ENCODE measurements at places on chromosomes 6 and 20.

- H3K4me3 ChIP-seq = no peak overlapping the region
- H3K4me1 ChIP-seq = peaks cover 38% of the 10 kb centered on the region
- no peaks in the 10 kb centered on the region for H3K36me3 ChIP-seq
- H3K27me3 ChIP-seq = no peaks in the 10 kb centered on the region
- H3K27ac ChIP-seq = peak overlapping the region; percentile 76
- no peak for DNase-seq
Observed at GRCh38 chr20:62979876-62980373, 26.8 kb downstream of the BHLHE23 start.

- H3K27me3 ChIP-seq = no peaks in the 10 kb centered on the region
- no peaks in the 10 kb centered on the region for H3K36me3 ChIP-seq
- no peak overlapping the region for H3K4me3 ChIP-seq
Observed at GRCh38 chr6:62740596-62740995, 454.6 kb upstream of the KHDRBS2 start.

- DNase-seq = no peak
- H3K4me3 ChIP-seq = no peak overlapping the region
- H3K27me3 ChIP-seq = peaks cover 2% of the 10 kb centered on the region
- H3K4me1 ChIP-seq = peaks cover 4% of the 10 kb centered on the region
Observed at GRCh38 chr6:89430201-89430962, 2.6 kb upstream of the ANKRD6 start.

DNA sequence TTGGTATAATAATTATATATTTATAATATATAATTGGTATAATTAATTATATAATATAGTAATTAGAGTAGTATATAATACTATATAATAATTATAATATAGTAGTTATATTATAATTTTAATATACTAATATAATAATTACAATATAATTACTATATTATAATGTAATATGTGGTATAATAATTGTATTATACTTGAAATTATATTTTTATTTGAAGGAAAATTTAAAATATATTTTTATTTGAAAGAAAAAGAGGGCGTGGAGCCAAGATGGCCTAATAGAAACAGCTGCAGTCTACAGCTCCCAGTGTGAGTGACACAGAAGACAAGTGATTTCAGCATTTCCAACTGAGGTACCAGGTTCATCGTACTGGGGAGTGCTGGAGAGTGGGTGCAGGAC, 365.9 kb downstream of the MMUT start:
- H3K36me3 ChIP-seq = no peaks in the 10 kb centered on the region
- no peaks in the 10 kb centered on the region for H3K4me1 ChIP-seq
- no peak overlapping the region for H3K27ac ChIP-seq

- no peaks in the 10 kb centered on the region for H3K27me3 ChIP-seq
- no peak overlapping the region for H3K4me3 ChIP-seq
- H3K4me1 ChIP-seq = peaks cover 40% of the 10 kb centered on the region
- H3K36me3 ChIP-seq = peaks cover 97% of the 10 kb centered on the region
Observed at GRCh38 chr6:36865835-36866234, 8.8 kb downstream of the PPIL1 start.

- H3K4me3 ChIP-seq = no peak overlapping the region
- H3K36me3 ChIP-seq = no peaks in the 10 kb centered on the region
- no peaks in the 10 kb centered on the region for H3K4me1 ChIP-seq
- DNase-seq = no peak
- no peak overlapping the region for H3K27ac ChIP-seq
Observed at GRCh38 chr6:105164418-105164817, 15.4 kb downstream of the POPDC3 start.

DNA sequence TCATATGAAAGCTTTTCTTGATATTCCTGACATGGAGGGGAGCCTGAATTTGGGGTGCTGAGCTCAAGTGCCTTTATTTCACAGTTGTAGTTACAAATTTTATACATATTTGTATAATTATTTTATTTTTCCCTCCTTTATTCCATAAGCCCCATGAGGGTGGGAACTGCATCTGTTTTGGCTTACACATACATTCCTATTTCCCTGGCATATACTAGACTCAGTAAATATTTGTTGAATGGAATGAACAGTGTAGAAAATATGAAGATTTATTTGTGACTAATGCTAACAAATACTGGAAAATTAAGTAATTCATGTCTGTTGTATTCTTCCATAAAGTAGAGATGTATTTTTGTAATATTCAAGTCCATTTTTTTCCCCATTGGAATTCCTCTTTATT, 127.1 kb downstream of the MYO6 start:
- no peaks in the 10 kb centered on the region for H3K36me3 ChIP-seq
- no peaks in the 10 kb centered on the region for H3K4me1 ChIP-seq
- H3K27me3 ChIP-seq = no peaks in the 10 kb centered on the region
- H3K27ac ChIP-seq = no peak overlapping the region

DNA sequence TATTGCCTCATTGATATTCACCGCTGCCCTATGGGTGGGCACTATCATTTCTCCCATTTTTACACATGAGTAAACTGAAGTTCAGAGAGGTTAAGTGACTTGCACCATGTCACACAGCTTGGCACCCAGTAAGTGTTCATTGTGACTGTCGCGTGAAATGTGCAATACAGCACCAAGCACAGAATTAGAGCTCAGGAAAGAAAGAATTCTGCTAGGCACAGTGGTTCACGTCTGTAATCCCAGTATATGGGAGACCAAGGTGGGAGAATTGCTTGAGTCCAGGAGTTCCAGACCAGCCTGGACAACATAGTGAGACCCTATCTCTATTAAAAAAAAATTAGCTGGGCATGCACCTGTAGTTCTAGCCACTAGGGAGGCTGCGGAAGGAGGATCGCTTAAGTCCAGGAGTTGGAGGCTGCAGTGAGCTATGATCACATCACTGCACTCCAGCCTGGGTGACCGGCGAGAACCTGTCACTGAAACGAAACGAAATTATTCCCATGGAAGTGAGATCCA, 626 bp downstream of the SLC13A3 start:
- no peak overlapping the region for H3K27ac ChIP-seq
- no peaks in the 10 kb centered on the region for H3K36me3 ChIP-seq
- no peak for DNase-seq
- no peak overlapping the region for H3K4me3 ChIP-seq
- no peaks in the 10 kb centered on the region for H3K27me3 ChIP-seq

DNA sequence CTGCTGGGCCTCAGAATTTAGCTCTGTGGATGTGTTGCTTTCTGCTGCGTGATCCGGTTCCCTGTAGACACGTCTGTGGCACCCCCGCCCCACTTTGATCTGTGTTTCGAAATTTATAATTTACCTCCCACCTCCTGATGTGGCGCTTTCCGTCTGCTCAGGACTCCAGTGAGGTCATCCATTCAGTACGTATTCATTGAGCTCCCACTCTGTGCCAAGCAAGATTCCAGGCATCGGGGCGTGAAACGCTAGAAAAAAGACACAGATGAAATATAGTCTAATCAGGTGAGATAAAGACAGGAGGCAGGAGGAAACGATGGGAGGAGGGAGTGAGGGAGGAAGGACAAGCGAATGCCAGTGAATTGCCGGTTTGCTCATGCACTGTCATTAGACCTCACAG, 431.9 kb upstream of the SULF2 start:
- H3K4me3 ChIP-seq = no peak overlapping the region
- no peaks in the 10 kb centered on the region for H3K36me3 ChIP-seq

DNA sequence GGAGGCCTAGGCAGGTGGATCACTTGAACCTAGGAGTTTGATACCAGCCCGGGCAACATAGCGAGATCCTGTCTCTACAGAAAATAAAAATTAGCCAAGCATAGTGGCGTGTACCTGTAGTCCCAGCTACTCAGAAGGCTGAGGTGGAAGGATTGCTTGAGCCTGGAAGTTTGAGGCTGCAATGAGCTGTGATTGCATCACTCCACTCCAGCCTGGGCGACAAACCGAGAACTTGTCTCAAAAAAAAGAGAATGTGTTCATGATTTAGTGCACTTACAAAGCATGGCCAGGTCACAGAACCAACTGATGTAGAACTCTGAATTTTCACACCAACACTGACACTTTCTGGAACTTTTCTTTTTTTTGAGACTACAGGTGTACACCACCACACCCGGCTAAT, 182.7 kb downstream of the ZFP64 start:
- H3K4me1 ChIP-seq = no peaks in the 10 kb centered on the region
- H3K4me3 ChIP-seq = no peak overlapping the region
- H3K27me3 ChIP-seq = no peaks in the 10 kb centered on the region
- no peak overlapping the region for H3K27ac ChIP-seq
- no peak for DNase-seq
- H3K36me3 ChIP-seq = no peaks in the 10 kb centered on the region

GRCh38 chr6:40855168-40855880, 183.7 kb downstream of the UNC5CL start:
- no peak for DNase-seq
- no peaks in the 10 kb centered on the region for H3K4me1 ChIP-seq
- H3K27ac ChIP-seq = no peak overlapping the region
- H3K36me3 ChIP-seq = no peaks in the 10 kb centered on the region

DNA sequence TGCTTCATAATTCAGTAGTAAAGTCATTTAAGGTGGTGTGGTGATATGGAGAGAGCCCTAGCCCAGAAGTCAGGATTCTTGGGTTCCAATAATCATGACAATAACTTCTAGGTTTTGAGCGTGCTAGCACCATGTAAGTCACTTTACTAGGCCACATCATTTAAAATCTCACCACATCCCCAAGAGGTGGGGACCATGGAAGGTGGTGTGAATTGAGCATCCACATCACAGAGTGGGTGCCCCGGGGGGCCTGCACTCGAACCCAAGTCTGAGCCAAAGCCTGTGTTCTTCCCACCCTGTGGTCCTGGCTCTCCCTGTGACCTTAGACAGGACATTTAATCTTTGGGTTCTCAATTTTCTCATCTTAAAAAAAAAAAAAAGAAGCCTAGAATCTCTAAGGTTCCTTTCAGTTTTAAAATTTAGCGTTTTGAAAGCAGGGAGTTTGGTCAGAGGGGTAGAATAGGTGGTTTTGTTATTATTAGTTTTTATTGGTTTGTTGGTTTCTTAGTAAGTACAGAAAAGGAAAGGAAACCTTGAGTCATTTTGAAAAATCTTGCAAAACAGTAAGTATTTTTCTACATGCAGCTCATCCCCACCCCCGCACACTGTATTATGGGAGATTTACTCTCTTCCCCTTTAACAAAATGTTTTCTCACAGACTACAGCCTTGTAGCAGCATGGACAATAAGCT, 26.4 kb downstream of the ARMC2 start:
- peaks cover 6% of the 10 kb centered on the region for H3K36me3 ChIP-seq
- H3K27ac ChIP-seq = no peak overlapping the region
